ENCODE measurements at places on chromosomes 13 and 19. TPM values are rescaled to one million over a fixed set of nuclear protein-coding genes. Genes with fewer than 3 reads are reported as not detected.

C19orf81 gene
- not detected for total RNA-seq

ANGPTL8 gene
- total RNA-seq, result not detected

CBY2 gene
- not detected for total RNA-seq

ILF3 gene
- total RNA-seq, result 132 TPM

DIAPH3 gene
- 5.3 TPM for total RNA-seq

MCF2L gene
- 137 TPM for total RNA-seq

PRMT1 gene
- 248 TPM for total RNA-seq

PSG2 gene
- not detected for total RNA-seq

MBOAT7 gene
- total RNA-seq, result 18.3 TPM

EDDM13 gene
- total RNA-seq, result not detected

PSG7 gene
- not detected for total RNA-seq

KIR2DL4 gene
- total RNA-seq, result not detected
